ENCODE measurements at places on chromosomes 4 and X. TPM values are rescaled to one million over a fixed set of nuclear protein-coding genes. Genes with fewer than 3 reads are reported as not detected.

GRCh38 chr4:40916880-40917279, 167.1 kb downstream of the NSUN7 start:
- DNase-seq: no peak

- no peak for DNase-seq
These were observed 28.7 kb downstream of the FAM9C start for GRCh38 chrX:13015536-13016236.

DNA sequence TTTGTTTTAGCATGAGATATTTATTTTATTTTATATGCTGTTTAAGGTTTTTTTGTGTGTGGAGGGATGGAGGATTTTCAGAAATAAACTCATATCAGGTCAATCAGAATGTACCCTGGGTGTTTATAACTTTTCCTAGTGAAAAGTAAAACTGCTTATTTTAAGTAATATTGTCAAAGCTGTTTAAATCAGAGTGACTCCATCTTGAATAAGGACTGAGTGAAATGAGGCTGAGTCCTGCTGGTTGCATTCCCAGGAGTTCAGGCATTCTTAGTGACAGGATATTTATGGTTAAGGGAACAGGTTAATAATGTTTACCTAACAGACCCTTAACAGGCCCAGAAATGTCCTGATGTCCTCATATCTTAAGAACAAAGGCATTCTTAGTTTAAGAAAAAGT, 1160.9 kb upstream of the PCDH7 start:
- no peak for DNase-seq

GRCh38 chrX:143634309-143634662, 1.6 kb downstream of the SLITRK4 start:
- DNase-seq: no peak

DNA sequence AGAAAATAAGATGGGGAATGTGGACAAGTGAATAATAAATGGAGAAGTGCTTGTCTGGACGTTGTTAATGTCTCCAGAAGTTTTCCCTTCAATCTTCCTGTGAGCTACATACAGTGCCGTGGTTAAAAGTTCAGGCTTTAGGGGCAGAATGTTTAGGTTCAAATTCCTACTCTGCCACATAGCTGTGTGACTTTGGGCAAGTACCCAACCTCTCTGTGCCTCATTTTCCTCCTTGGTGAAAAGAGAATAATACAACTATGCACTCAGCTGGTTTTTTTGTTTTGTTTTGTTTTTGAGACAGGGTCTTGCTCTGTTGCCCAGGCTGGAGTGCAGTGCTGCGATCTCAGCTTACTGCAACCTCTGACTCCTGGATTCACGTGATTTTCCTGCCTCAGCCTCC, 143.5 kb downstream of the CHIC2 start:
- no peak for DNase-seq

DNA sequence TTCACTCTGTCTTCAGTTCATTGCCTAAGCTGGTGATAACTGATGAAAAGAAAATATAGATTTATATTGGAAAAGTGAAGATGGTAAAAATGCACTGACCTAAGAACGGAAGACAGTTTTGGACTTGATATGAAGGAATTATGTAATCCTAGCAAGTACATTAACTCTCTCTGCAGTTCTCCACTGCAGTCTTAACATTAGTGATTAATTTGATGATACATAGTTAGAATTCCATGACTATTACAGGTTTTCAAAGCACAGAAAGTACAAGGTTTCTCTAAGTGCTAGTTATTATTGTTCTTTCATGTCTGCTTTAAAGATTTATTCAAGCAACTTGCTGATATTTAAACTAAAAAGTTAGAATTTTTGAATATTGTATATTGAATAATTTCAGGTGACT, 1591.7 kb upstream of the ADGRL3 start:
- no peak for DNase-seq

DNA sequence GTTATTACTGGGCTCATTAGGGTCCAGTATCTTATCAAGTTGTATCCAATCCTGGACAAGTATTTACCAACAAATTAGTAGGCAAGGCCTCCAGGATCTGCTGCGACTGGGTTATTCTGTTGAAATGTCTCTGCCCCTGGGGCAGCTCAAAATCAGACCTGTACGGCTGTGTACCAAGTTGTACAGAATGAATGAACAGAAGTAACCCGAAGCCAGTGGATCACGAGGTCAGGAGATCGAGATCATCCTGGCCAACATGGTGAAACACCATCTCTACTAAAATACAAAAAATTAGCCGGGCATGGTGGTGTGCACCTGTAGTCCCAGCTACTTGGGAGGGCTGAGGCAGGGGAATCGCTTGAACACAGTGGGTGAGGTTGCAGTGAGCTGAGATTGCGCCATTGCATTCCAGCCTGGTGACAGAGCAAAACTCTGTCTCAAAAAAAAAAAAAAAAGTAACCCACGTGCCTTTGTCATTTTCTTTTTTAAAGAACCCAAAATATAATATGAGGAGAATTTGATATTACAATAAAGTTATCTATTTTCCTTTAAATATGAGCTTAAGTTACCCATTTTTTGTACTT, 127.3 kb downstream of the CBR4 start:
- DNase-seq: no peak

DNA sequence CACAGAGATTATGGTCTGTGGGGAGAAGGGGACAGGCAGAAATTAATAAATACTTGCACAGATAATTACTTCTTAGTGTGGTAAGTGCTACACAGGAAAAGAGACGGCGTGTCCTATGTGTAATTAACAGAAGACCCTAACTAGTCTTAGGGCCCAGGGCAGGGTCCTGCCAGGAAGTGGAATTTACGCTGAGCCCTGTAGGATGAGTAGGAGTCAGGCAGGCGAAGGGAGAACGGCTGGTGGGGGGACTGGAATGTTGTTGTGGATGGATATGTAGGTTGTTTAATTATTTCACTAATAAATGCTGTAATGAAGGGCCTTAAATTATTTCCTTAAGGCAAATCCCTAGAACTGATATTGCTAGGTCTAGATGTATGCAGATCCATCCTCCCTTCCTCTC, 26.7 kb upstream of the MFAP3L start:
- DNase-seq: no peak

GRCh38 chr4:120754590-120754989, 167.9 kb downstream of the PRDM5 start:
- no peak for DNase-seq

GRCh38 chrX:108344216-108344615, 94.0 kb downstream of the COL4A6 start:
- DNase-seq: no peak

DNA sequence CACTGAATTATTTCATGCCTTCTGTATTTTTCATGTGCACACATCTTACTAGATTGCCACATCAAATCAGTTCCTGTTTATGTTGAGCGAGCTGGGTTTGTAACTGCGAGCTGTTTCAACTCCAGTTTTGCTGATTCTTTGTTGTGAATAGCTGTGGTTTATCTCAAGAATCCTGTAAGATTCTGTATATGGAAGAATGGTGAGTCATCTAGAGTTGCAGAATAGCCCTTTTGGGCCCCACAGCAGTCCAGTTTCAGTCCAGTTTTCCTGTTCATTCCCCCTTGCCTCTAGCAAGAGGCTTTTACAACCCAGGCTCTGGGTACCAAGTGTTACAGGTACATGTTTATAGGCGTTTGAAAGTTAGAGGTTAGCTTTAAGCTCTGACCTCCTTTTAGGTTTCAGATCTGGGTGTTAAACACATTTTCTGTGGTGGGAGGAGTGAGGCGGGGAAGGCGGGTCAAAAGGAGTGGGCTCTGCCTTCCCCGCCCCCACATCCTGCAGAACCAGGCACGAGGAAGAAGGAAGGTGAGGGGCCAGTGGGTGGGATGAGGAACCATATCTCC, 32.7 kb downstream of the TBC1D14 start:
- no peak for DNase-seq

DNA sequence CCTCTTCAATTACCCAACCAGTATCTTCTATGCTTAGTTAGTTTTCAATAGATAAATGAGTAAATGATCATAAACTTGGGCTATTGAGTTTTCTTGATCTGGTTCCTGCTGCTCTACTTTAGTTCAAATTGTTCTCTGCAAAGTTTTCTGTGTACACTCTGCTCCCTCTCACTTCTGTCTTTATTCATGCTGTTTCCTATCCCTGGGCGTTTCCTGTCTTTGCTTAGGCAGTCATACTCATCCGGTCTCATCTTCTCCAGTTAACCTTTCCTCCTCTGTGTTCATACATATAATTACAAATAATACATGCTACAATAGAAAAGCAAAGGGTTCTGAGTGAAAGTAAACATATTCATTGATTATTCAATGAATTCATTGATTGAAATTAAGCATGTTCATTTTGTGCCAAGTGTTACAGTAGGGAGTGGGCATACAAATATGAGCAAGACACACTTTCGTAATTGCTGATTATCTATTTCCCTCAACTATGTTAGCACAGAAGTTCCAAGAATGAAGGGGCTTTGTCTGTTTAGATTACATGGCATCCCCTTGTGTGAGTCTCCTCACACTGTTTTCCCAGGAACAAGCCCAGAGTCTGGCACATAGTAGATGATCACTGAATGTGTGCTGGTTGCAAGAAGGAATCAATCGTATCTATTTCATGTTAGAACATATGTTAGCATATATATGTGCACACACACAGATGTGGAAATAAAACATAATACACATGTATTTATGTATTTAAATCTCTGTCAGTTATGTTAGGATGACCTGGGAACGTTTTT, 1.1 kb downstream of the RAB39B start:
- no peak for DNase-seq

GRCh38 chr4:174708381-174708780, 120.7 kb downstream of the GLRA3 start:
- no peak for DNase-seq

- no peak for DNase-seq
These were observed 43.3 kb upstream of the HAND2 start for GRCh38 chr4:173573286-173573685.

GRCh38 chrX:71365356-71365874, 742 bp upstream of the TAF1 start:
- DNase-seq: no peak

GRCh38 chr4:145734576-145735346, 54.8 kb downstream of the C4orf51 start:
- no peak for DNase-seq

- DNase-seq: no peak
These were observed 208.4 kb downstream of the COL25A1 start for GRCh38 chr4:109094056-109094455.

DNA sequence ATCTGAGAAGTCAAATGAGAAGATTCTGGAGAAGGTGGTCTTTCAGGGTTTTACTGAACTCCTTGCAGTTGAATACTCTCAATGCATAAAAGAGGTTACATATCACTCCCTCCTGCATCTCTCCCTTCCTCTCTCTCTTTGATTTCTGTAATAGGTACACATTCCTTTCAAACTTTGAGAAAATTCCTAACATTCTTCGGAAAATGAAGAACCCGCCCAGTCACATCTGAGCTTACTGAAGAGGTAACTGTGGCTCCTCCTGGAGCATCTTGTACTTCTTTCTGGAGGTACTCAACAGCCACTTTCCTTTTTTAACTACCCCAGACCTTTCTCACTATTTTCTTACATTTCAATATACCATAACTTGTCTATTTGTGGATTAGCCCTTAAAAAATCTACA, 24.7 kb downstream of the NDST3 start:
- no peak for DNase-seq

DNA sequence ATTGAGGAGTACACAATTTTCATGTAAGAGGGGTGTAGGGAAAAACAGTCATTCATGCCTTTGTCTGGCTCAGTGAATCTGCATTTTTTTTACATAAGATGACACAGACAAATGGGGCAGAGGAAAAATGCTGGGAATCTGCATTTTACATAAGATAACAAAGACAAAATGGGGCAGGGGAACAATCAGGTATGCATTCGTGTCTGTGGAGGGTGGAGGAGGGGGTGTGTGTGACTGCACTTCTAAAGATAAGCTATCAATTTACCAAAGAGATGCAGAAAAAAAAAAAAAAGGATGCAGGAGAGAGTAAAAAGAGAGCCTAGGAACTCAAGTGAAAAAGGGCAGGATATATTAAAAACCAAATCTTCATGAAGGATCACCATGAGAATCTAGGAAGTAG, 637.4 kb downstream of the ZNF674 start:
- no peak for DNase-seq

DNA sequence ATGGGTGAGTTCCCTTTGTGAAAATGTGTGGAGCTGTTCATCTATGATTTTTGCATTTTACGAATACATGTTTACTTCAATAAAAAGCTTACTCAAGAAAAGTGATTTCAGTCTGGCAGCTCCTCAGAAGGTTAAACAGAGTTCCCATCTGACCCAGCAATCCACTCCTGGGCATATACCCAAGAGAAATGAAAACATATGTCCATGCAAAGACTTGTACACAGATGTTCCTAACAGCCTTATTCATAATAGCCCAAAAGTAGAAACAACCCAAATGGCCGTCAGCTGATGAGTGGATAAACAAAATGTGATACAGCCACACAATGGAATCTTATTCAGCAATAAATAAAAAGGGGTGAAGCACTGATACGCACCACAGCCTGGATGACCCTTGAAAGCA, 20.8 kb downstream of the CLCN4 start:
- DNase-seq: no peak

Gene GUCY1B1
- total RNA-seq: 0.36 TPM

Gene WDFY3
- 47.8 TPM for total RNA-seq

Gene FMR1NB
- not detected for total RNA-seq

Gene TMPRSS11B
- not detected for total RNA-seq

Gene TMSB15A
- total RNA-seq: 2.3 TPM

Gene CCSER1
- 0.05 TPM for total RNA-seq

Gene STBD1
- total RNA-seq: 4.9 TPM

Gene TLR3
- total RNA-seq: 0.41 TPM

Gene FANCB
- 4.8 TPM for total RNA-seq

Gene ADGRG2
- total RNA-seq: 2.0 TPM

Gene S100G
- total RNA-seq: not detected

Gene LGI2
- not detected for total RNA-seq

Gene SPON2
- 1.8 TPM for total RNA-seq
